ENCODE measurements at places on chromosomes 11 and 22.

GRCh38 chr11:877565-877964, 33.0 kb downstream of the CHID1 start:
- no peaks in the 10 kb centered on the region for H3K4me1 ChIP-seq
- no peak overlapping the region for H3K27ac ChIP-seq
- no peak for DNase-seq
- peaks cover 9% of the 10 kb centered on the region for H3K36me3 ChIP-seq
- no peaks in the 10 kb centered on the region for H3K27me3 ChIP-seq
- no peak overlapping the region for H3K4me3 ChIP-seq

GRCh38 chr11:67321313-67321871, 18.1 kb downstream of the SSH3 start:
- DNase-seq = no peak
- H3K4me3 ChIP-seq = no peak overlapping the region
- H3K4me1 ChIP-seq = peaks cover 17% of the 10 kb centered on the region
- H3K27ac ChIP-seq = no peak overlapping the region

DNA sequence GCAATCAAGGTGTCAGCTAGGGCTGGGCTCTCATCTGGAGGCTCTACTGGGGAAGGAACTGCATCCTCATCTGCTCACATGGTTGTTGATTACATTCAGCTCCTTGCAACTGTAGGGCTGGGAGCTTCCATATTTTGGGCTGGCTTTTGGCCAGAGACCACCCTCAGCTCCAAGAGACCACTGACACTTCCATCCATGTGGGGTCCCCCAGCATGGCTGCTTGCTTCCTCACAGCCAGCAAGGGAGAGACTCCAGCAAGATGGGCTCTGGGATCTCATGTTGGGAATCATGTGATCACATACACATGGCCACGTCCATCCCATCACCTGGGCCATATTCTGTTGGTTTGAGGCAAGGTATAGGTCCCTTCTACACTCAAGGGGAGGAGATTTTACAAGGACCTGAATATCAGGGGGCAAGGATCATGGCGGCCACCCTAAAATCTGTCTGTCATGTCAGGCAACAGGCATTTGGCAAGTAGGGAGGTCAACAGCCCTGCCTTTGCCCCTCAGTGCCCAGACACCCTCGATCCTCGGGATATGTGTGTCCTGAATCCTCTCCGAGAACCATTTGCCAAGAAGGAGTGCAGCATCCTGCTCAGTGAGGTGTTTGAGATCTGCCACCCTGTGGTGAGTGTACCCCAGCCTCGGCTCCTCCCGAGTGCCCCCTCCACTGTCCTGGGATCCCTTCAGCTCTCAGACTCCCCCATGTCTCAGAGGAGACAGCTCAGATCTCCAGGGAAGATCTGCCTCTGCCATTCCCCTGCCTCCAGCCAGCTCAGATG, 48.7 kb downstream of the OTOG start:
- H3K36me3 ChIP-seq = no peaks in the 10 kb centered on the region
- no peak overlapping the region for H3K27ac ChIP-seq
- H3K4me1 ChIP-seq = peaks cover 2% of the 10 kb centered on the region
- H3K4me3 ChIP-seq = no peak overlapping the region
- no peak for DNase-seq

DNA sequence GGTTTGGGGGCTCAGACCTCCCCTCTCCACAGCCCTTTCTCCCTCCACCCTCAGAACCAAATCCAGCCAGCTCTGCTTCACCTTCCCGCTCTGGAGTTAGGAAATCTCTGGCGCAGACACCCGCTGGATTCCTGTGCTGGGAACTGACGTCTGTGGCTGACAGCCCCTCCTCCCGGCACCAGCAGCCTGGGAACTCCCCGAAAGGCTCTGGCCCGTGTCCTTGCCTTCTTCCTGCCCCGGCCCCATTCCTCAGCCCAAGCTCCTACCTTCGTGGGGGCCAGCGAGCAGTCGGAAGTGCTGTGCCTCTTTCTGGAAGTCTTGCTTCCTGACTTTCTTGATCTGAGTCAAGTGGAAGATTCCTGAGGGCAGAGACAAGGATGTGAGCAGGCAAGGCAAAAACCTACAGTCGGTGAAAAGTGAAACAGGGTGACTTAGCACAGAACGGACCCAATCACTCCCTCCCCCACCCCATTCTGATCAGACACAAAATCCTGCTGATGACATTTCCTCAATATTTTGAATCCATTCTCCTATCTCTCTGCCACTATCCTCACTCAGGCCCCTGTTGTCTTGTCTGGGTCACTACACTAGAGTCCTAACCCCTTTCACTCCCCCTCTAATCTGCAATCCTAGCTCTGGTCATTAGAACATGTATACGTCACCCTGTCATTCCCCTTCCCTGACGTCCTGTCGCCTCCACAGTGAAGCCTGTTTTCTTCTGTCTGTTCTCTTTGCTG, 34.1 kb downstream of the CHRDL2 start:
- H3K36me3 ChIP-seq = peaks cover 10% of the 10 kb centered on the region
- H3K4me1 ChIP-seq = peaks cover 11% of the 10 kb centered on the region
- H3K27ac ChIP-seq = no peak overlapping the region
- H3K27me3 ChIP-seq = peaks cover 46% of the 10 kb centered on the region

DNA sequence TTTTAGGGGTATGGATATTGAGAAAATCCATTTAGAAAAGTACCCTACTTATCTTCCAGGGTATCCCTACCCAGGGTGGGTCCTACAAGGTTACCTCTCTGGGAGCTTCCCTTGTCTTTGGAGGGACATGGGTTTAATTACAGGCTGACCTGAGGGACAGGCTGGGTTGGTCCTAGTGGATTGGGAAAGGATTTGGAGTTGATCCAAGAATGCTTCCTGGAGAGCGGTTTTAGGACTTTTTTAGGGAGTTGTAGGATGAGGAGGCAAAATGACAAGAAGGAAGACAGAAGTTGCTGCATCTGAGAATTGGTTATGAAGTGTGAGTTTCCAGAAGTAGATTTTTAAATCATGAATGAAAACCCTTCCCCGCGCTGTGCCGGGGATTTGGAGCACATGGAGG, 61.8 kb upstream of the CRTAM start:
- peaks cover 3% of the 10 kb centered on the region for H3K36me3 ChIP-seq
- H3K27ac ChIP-seq = no peak overlapping the region
- H3K27me3 ChIP-seq = no peaks in the 10 kb centered on the region

GRCh38 chr22:47452184-47452583, 689.7 kb downstream of the TBC1D22A start:
- no peak for DNase-seq
- H3K27me3 ChIP-seq = no peaks in the 10 kb centered on the region
- no peak overlapping the region for H3K4me3 ChIP-seq
- no peaks in the 10 kb centered on the region for H3K36me3 ChIP-seq
- H3K4me1 ChIP-seq = no peaks in the 10 kb centered on the region
- no peak overlapping the region for H3K27ac ChIP-seq

GRCh38 chr11:117837791-117838190, 13.2 kb upstream of the FXYD2 start:
- H3K36me3 ChIP-seq = no peaks in the 10 kb centered on the region
- DNase-seq = no peak
- H3K27me3 ChIP-seq = peaks cover 38% of the 10 kb centered on the region
- no peak overlapping the region for H3K4me3 ChIP-seq
- no peaks in the 10 kb centered on the region for H3K4me1 ChIP-seq

- H3K27me3 ChIP-seq = peaks cover 16% of the 10 kb centered on the region
- DNase-seq = no peak
- H3K4me1 ChIP-seq = no peaks in the 10 kb centered on the region
- no peak overlapping the region for H3K4me3 ChIP-seq
Observed at GRCh38 chr22:46467006-46467405, 70.4 kb downstream of the CELSR1 start.

- H3K4me3 ChIP-seq = no peak overlapping the region
- peaks cover 37% of the 10 kb centered on the region for H3K27me3 ChIP-seq
- no peak for DNase-seq
- H3K36me3 ChIP-seq = peaks cover 2% of the 10 kb centered on the region
- no peak overlapping the region for H3K27ac ChIP-seq
Observed at GRCh38 chr11:83831929-83832328, 545.8 kb upstream of the CCDC90B start.

GRCh38 chr11:68322052-68322430, 9.7 kb downstream of the LRP5 start:
- no peak for DNase-seq
- no peaks in the 10 kb centered on the region for H3K4me1 ChIP-seq
- peaks cover 5% of the 10 kb centered on the region for H3K36me3 ChIP-seq
- no peak overlapping the region for H3K27ac ChIP-seq
- H3K4me3 ChIP-seq = no peak overlapping the region

- peaks cover 24% of the 10 kb centered on the region for H3K27me3 ChIP-seq
- H3K27ac ChIP-seq = no peak overlapping the region
- H3K4me3 ChIP-seq = no peak overlapping the region
- H3K4me1 ChIP-seq = no peaks in the 10 kb centered on the region
Observed at GRCh38 chr11:57124917-57125316, 56.8 kb upstream of the LRRC55 start.

- H3K4me3 ChIP-seq = no peak overlapping the region
- H3K27me3 ChIP-seq = peaks cover 10% of the 10 kb centered on the region
- no peak overlapping the region for H3K27ac ChIP-seq
- no peak for DNase-seq
- H3K36me3 ChIP-seq = peaks cover 6% of the 10 kb centered on the region
- H3K4me1 ChIP-seq = peaks cover 31% of the 10 kb centered on the region
Observed at GRCh38 chr22:19174106-19175025, 4.2 kb downstream of the SLC25A1 start.

DNA sequence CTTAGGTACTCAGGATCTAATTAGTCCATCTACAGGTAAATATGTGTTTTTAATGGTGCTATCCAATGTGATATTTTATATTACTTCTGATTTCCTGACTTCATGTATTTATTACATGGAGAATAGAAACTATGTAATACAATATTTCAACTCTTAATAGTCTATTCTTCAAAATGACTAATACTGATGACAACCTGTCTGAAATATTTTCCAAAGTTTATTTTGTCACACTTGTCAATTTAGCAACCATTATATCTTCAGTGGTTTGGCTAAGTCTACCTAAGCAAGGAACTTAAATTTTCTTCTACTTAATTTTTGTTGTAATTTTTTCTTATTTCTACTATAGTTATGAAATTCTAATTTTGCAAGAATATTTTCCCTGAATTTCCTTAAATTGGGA, 55.0 kb upstream of the CNTN5 start:
- H3K4me3 ChIP-seq = no peak overlapping the region
- no peaks in the 10 kb centered on the region for H3K36me3 ChIP-seq
- no peak for DNase-seq
- no peak overlapping the region for H3K27ac ChIP-seq
- no peaks in the 10 kb centered on the region for H3K27me3 ChIP-seq
- no peaks in the 10 kb centered on the region for H3K4me1 ChIP-seq

DNA sequence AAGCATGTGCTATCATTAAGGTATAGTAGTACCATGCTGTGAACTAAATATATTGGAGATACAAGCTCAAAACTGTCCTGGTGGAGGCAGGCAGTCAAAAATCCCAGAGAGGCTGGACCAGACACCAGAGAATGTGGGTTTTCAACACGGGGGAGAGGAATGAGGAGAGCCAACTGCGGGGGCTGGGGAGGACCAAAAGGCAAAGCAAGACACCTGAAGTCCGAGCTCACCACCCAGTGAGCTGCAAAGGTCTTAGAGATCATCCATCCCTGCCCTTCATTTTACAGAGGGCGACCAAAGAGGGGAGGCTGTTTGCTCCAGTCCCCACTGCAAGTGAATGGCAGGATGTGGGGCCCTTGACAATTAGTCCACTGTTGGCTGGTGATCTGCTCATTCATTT, 10.0 kb downstream of the RIBC2 start:
- no peak for DNase-seq
- H3K27ac ChIP-seq = no peak overlapping the region
- H3K4me1 ChIP-seq = peaks cover 10% of the 10 kb centered on the region
- H3K36me3 ChIP-seq = no peaks in the 10 kb centered on the region

- no peak overlapping the region for H3K27ac ChIP-seq
- no peaks in the 10 kb centered on the region for H3K4me1 ChIP-seq
- DNase-seq = no peak
- H3K36me3 ChIP-seq = no peaks in the 10 kb centered on the region
- no peak overlapping the region for H3K4me3 ChIP-seq
- H3K27me3 ChIP-seq = peaks cover 57% of the 10 kb centered on the region
Observed at GRCh38 chr11:119932828-119933562, 204.0 kb upstream of the NECTIN1 start.

GRCh38 chr22:44131412-44131811, 49.3 kb upstream of the PARVG start:
- peaks cover 11% of the 10 kb centered on the region for H3K36me3 ChIP-seq
- DNase-seq = no peak
- no peak overlapping the region for H3K4me3 ChIP-seq
- H3K27ac ChIP-seq = no peak overlapping the region

- DNase-seq = no peak
- peaks cover 41% of the 10 kb centered on the region for H3K27me3 ChIP-seq
- peaks cover 4% of the 10 kb centered on the region for H3K36me3 ChIP-seq
- peaks cover 5% of the 10 kb centered on the region for H3K4me1 ChIP-seq
Observed at GRCh38 chr11:76785513-76785912, 2.4 kb downstream of the TSKU start.

DNA sequence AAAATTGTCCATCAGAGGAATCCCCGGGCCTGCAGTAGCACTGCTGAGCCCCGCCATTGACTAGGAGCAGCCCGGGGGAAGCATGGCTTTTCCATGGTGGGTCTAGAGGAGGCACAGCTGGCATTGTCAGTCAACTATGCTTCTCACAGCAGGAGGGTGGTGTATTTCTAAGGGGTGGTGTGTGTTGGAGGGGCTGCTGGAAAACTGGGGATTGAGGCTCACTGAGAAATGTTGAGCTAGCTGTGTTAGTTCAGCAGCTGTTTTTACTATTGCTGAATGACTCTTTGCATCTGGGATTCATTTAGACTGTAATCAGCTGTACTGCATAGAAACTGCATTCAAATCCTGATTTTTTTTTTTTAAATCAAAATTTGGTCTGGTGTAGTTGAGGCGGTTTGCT, 5.6 kb downstream of the DDX10 start:
- DNase-seq = no peak
- H3K36me3 ChIP-seq = peaks cover 5% of the 10 kb centered on the region
- peaks cover 51% of the 10 kb centered on the region for H3K4me1 ChIP-seq
- H3K27ac ChIP-seq = no peak overlapping the region

DNA sequence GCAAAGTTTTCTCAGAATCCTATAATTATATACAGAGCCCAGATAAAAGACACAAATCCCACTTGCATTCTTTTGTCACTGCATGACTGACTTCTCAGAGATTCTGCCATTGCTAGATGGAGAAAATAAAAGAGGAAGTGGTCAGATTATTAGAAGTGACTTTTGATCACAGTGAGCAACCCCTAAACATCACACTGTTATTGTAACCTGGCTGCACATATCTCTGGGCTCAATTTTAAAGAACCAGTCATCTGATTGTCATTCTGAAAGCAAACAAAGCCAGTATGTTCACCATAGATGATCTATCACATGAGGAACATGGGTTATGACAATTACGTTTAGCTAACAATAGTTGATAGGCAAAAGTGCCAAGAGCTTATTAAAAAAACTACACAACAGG, 47.8 kb downstream of the COPB1 start:
- peaks cover 5% of the 10 kb centered on the region for H3K36me3 ChIP-seq
- no peak overlapping the region for H3K4me3 ChIP-seq
- H3K4me1 ChIP-seq = peaks cover 5% of the 10 kb centered on the region
- H3K27me3 ChIP-seq = no peaks in the 10 kb centered on the region

- no peak overlapping the region for H3K4me3 ChIP-seq
- no peaks in the 10 kb centered on the region for H3K36me3 ChIP-seq
- no peaks in the 10 kb centered on the region for H3K27me3 ChIP-seq
- DNase-seq = no peak
Observed at GRCh38 chr11:13685461-13686108, 17.1 kb downstream of the FAR1 start.
